ENCODE measurements at places on chromosomes 5 and 9. TPM values are rescaled to one million over a fixed set of nuclear protein-coding genes. Genes with fewer than 3 reads are reported as not detected.

Gene CAPSL
- total RNA-seq, result not detected

Gene SPATA31C1
- total RNA-seq, result not detected

Gene PCDHA8
- not detected for total RNA-seq

Gene HSD17B3
- total RNA-seq, result 0.64 TPM

Gene SHOC1
- total RNA-seq, result not detected

Gene OBP2B
- not detected for total RNA-seq

DNA sequence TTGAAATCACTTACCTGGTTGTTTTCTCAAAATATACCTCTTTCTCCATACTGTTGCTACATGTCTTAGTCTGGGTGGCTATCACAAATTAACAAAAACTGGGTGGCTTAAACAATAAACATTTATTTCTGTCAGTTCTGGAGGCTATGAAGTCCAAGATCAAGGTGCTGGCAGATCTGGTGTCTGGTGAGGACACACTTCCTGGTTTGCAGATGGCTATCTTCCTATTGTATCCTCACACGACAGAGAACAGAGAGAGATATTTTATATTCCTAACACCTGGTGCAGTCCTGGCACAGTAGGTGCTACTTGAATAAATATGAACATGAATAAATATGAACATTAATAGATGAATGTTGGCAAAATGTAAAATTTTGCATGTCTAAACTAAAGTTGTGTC, 164.3 kb upstream of the ACOT12 start:
- no peak for DNase-seq

- DNase-seq, result no peak
Observed at GRCh38 chr5:17928581-17928981, 294.3 kb downstream of the TAF11L14 start.

GRCh38 chr9:4967523-4967922, 17.5 kb upstream of the JAK2 start:
- no peak for DNase-seq

DNA sequence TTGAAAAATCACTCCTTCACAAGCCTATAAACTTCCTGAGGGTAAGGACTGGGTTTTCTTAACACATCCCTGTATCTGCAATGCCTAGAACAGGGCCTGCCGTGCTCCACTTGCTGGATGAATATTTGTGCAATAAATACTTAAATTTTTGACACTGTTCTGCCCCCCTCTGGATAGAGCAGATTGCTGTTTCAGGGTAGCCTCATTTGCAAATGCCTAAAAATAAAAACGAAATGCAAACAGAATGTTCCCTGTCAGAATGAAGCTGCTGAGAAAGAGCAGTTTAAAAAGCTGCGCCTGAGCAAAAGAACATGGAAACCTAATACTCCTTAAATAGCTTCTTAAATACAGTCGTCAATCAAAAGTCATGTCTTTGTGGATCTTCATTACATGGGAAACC, 385.3 kb downstream of the PRELID2 start:
- DNase-seq, result no peak

All from heart left ventricle (tissue), 16 donors.